ENCODE measurements at places on chromosomes 4 and X.
A peak's percentile ranks its signal among the peaks of the same experiment; 100 is the strongest.

DNA sequence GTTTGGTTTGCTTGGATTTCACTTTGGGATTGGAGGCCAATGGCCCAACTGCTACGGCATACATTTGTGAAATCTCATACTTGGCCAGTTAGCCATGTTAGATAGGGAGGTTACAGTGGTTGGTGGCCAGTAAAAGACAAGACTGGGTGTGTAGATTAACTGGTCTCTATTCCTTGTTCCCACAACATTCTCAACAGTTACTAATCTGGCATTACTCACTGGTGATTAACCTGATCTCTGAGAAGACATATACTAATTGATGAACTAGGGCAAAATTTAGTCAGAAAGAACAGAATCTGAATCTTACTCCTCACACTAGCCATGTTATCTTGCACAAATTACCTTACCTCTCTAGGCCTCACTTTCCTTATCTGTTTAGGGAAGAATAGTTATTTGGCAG lies 33.4 kb downstream of the GATB start:
- no peak for DNase-seq

DNA sequence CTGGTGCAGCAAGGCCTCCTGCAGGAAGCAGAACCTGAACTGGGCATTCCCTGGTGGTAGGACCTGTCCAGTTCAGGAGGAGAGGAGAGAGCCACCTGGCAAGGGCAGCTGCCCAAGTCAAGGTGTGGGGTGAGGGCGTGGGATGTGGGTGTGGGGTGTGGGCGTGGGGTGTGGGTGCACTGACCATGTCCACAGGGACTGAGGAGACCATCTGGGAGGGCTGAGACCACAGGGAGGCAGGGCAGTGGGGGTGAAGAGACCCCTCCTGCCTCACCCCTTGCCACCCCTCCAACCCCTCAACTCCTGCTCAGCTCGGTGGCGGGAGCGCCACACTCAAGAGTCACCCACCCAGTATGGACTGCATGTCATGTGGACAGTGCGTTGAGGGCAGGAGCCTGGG lies 117.9 kb downstream of the CPZ start:
- no peak for DNase-seq

GRCh38 chrX:154785716-154786115 lies 19.6 kb downstream of the MPP1 start:
- DNase-seq: no peak

DNA sequence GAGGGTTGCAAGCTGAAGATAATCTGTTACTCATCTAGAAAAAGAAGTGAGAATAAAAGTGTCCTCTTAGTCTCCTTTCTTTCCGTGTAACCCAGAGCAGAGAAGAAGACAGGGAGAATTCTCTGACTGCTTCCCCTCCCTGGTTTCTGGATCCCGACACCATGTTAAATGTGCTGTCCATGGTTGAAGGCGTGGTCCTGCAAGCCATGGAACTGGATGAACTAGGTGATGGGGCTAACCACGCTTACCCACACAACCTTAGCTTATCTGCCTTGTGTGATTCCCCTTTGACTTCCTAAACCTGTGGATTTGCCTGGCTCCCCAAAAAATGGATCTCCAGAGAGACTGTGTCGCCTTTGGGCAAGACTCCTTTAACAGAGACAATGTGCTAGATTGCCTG lies 907.6 kb downstream of the FSTL5 start:
- no peak for DNase-seq

DNA sequence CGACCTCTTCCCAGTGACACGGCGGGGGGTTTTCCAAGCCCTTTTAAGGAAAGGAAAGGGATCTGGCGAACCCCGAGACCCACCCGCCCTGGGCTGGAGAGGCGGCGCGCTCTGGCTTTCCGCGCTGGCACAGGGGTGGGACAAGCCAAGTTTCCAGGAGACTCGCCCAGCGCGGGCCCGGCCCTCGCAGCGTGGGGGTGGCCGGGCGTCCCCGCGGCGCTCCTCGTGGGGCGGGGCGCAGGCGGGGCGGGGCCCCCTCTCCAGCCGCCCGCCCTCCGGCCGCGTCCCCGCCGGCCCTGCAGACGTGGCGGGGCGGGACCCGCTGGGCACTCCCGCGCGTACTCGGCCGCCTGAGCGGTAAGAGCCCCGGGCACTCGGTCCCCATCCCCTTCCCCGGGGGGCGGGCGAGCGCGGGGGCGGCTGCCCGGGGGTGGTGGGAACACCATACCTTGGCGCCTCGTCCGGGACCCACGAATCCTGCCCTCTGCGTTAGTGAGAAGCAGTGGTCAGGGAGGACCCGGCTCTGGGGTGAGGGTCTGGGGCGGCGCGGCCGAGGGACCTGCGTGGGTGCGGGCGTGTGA lies at the start of gene FAM114A1:
FAM114A1 (plus strand) TSS at position 329 of the 581 bp plus-strand sequence. CDS start 10,273 bp downstream, outside the sequence.
- peak; percentile 71 for DNase-seq

GRCh38 chr4:80071604-80072227 lies 1.3 kb downstream of the ANTXR2 start:
- no peak for DNase-seq

GRCh38 chr4:105014635-105015034 lies 132.0 kb upstream of the TET2 start:
- DNase-seq: no peak

DNA sequence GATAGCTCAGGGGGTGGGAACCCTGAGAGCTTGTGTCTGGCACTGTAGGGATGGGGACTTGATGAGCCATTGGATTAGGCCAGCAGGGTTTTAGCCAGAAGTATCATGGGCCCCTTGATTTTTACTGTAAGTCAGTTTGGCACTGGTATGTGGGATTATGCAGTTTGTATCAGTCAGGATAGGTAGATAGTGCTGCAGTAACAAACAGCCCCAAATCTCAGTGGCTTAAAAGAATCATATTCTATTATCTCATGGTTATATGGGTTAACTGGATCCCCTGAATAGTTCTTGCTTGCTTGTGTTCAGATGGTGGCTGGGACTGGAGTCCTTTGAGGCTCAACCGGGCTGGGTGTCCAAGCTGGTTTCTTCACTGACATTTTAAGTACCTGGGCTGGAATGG lies 56.5 kb downstream of the SORCS2 start:
- DNase-seq: no peak

Measured in GM19239 (cell line).